ENCODE measurements at places on chromosomes 12 and 14.
A peak's percentile ranks its signal among the peaks of the same experiment; 100 is the strongest.

DNA sequence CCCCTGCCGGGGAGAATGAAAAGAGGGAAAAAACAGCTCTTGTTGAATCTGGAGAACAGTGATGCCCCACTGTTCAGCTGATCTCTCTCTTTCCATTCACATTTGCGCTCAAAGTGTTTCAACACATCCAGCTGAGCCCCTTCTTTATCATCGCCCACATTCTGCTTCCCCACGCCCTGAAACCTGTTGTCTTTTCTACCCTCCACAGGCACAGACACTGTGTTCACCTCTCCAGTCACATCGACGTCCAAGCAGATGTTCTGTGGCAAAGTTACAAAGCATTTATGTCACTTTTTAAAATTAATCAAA is 338.7 kb downstream of the EGLN3 start:
- no peak for DNase-seq

- DNase-seq: no peak
Observed at GRCh38 chr14:74979029-74979428, 23.6 kb upstream of the PGF start.

- DNase-seq: no peak
Observed at GRCh38 chr14:59265808-59266207, 77.3 kb downstream of the DAAM1 start.

GRCh38 chr12:31896514-31897039 is 62.6 kb upstream of the RESF1 start:
- DNase-seq: peak; percentile 16

GRCh38 chr14:97824218-97824617 is 1027.0 kb downstream of the VRK1 start:
- DNase-seq: no peak

DNA sequence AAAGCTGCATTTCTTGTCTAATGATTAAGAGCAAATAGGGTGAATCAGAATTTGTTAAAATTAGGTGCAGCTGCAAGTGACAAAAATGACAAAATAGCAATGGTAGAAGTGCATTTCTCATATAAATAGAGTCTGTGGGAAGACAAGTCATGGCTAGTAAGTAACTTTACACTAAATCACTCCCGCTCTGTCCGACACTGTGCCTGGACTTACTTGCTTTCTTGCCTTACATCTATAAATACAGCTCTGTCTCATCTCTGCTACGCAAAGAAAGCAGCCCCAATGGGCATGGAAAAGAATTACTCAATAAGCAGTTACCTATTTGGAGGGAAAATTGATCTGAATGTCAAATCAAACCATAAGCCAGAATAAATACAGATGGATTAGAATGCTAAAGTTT is 245.4 kb upstream of the KRR1 start:
- no peak for DNase-seq

- DNase-seq: no peak
Observed at GRCh38 chr14:61524936-61525292, 170.4 kb upstream of the HIF1A start.

DNA sequence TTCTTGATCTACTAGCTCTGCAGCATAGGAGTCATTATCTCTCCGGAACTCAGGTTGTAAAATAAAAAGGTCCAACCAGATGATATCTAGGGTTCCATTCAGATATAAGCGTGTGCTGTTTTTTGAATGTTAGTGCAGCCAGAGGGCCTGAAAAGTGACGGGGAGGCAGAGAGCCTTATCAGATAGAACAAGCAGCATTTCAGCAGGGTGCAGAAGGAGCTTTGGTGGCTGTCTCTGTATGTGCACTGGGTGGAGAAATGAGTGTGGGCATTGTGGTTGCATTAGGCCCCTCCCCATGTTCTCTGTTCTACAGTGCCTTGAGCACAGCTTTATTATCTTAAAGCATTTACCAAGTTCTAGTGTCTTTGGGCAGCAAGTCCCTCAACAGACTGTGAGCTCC is 275.1 kb downstream of the NRXN3 start:
- no peak for DNase-seq

GRCh38 chr14:38409071-38409705 is 153.3 kb upstream of the CLEC14A start:
- no peak for DNase-seq

GRCh38 chr14:99205086-99205688 is 66.8 kb downstream of the BCL11B start:
- no peak for DNase-seq

GRCh38 chr14:96380735-96381134 is 11.2 kb upstream of the AK7 start:
- no peak for DNase-seq

- DNase-seq: no peak
Observed at GRCh38 chr14:89844508-89844907, 110.0 kb downstream of the EFCAB11 start.

GRCh38 chr12:20205854-20206253 is 162.5 kb upstream of the PDE3A start:
- no peak for DNase-seq

DNA sequence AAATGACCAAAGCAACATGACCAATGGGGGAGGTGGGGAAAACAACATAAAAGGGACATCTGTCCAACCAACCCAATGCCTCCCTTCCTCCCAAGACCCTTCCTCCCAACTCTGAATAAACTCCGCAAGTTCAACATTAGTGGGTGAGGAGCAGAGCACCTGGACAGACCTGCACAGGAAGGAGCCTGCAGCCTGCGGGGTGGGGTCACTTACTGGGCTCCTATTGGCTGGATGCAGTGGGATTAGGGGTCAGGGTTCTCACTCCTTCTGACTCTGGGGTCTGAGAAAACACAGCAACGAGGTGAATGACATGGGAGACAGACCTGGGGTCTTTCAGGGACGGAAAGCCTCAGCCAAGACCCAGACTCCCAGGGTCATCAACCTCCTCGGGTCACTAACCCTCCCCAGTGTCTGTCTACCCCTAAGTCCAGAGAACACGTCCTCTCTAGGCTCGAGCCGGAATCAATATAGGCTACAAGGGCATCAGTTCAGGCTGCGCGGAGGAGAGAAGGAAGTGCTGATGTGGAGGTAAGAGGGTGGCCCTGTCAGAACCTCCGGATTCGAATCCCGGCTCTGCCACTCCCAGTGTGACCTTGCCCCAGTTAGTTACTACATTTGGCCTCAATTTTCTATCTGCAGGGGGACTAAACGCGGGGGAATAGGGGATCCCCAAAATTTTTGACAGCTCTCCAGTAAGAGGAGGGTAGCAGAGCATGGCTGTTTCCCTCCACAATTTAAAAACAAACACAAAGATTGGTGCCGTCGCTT is 860 bp downstream of the NDRG2 start:
- DNase-seq: peak; percentile 10

- peak; percentile 43 for DNase-seq
Observed at GRCh38 chr12:101823891-101824290, 6.9 kb downstream of the GNPTAB start.

DNA sequence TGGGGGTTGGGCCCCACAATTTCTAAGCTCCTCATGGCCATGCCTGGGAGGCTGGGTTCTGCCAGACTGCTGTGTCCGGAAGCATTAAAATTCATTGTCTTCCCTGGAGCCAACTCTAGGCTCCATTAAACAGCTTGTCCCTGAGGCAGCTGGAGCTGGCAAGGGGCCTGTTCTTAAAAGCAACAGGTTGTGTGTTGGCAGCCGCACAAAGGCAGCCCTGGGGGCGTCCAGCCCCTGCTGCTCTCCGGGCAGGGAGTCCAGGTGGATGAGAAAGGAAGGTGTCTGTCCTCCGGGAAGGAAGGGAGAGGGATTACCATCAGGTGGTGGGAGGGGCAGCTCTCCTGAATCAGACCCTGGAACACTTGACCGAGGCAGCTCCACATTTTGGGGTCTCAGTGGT is 98.9 kb downstream of the CHST11 start:
- no peak for DNase-seq

DNA sequence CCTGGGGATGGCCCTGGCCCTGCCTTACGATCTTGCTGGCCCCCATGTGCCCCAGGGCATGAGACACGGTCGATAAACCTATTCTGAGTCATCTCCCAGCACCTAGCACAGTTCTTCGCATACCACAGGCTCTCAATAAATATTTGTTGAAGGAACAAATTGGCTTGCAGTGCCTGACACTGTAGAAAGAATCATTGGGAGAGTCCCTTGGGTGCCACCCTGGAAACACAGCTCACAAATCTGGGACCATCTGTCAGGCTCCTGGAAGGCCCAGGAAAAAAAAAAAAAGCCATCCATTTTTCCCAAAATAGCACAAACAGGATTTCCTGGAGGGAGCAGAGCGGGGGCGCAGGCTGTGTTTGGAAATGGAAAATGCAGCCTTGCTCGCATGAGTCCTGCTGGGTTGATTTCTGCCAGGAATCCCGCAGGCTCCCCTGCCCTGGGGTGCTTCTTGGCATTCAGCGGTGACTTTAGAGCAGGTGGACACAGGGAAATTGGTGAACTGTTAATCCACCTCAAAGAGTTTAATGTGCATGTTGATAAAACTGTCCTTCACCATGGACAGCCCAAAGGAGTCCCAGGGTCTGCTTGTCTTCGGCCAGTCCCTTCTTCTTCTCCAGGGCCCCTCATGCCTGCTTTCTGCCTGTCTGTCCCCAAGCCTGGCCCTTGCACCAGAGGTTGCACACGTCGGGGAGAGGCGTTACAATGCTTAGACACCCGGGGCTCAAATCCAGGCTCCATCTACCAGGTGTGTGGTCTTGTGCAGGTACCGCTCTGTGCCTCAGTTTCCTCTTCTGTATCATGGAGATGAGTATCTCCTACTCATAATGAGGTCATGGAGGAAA is 106.1 kb upstream of the RFLNA start:
- DNase-seq: no peak

- no peak for DNase-seq
Observed at GRCh38 chr14:70988452-70988851, 81.2 kb downstream of the PCNX1 start.

GRCh38 chr12:53099071-53099882 is 1.8 kb downstream of the IGFBP6 start:
- DNase-seq: peak; percentile 85

DNA sequence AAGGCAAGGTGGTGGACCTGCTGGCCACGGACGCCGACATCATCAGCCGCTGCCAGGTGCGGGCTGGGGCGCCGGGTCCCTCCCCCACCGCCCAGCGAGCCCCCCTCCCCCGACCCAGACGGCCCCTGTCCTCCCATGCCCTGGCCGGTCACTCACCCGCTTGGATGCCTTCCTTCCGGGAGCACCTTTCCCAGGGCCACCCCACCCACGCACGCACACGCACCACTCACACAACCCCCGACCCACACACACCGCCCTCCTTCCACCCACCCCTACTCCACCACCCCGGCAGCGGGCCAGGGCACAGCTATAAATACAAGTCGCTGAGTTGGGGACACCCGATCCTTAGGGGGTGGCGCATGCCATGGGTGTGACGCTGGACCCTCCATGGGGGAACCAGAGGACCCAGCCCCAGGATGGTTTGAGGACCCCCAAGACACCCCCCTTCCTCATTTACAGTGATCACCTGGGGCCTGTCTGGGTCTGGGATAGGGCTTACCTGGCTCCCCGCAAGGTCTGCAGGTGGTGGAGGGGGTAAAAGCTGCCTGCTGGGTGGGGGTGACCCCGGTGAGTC is 465 bp downstream of the ADSS1 start:
- DNase-seq: no peak

DNA sequence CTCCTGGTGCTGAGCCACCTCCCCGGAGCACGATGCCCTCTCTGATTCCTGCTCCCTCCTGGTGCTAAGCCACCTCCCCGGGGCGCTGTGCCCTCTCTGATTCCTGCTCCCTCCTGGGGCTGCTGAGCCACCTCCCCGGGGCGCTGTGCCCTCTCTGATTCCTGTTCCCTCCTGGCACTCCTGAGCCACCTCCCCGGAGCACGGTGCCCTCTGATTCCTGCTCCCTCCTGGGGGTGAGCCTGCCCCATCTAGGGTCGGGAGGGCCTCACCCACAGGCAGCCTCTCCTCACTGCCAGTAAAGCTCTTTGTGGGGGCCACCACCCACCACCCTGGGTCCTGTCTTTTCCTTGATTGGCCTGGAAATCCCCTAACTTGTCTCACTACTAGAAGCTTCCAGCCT is 327.6 kb upstream of the SFSWAP start:
- DNase-seq: no peak

DNA sequence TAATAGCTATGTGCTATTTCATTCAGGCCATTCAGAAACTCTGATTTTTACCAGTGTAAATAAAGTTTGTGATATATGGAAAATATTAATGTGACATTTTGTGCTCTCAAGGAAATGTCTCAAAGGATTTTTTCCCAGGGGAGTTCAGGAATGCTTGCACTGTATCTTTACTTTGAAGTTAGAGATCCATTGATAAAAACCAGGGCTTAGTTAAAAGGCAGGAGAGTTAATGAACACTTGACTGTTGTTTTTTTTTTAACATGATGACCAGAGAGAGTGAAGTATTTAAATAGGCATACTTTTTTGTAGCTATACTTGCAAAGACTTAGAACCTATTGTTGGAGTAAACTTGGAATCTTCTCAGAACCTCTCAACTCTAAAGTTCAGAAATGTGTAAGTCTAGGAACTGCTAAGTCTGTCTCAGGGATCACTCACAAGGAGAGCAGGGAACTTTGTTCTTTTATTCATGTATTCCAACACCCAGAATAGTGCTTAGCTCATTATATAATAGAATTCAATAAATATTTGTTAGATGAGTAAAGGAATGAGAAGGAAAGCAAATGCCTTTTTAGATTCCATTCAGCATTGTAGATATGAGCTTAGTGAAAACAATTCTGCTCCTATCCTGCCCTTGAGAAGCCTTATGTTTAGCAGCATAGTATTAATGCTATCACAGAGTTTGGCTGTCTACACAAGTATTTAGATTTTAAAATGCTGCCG is 117.5 kb downstream of the DAAM1 start:
- no peak for DNase-seq

- DNase-seq: no peak
Observed at GRCh38 chr12:114404083-114404925, 1.6 kb downstream of the TBX5 start.

DNA sequence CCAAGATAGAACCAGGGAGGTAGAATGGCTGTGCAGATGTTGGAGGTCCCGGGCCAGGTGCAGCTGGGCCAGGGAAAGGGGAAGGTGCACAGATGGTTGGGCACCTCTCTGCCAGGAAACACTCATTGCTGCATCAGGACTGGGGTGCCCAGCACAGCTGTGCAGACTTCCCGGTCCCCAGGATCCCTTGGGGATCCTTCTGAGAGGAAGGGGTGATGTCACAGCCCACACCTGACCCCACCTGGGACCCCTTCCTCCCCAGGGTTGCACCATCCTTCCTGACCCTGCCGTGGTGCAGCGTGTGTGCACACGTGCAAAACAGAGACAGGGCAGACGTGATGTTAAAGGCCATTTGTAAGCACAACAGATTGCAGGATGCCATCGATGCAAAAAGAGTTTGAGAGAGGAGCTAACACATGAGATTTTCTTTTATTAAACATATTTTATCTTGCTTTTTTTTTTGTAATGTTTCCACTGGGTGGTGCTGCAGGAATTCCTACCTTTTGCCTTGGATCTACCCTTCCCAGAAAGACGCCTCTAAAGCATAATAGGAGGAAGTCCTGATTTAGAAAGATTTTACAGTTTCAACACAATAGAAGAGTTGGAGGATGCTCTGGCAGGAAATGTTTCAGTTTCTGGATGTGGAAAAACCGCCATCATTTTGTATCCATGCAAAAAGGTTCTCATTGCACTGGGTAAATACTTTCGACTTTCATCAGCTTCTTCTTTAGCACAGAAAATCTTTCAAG is 14.8 kb downstream of the ELK3 start:
- DNase-seq: no peak

Measured in activated naive CD4-positive, alpha-beta T cell (primary cell).